CD4-positive, alpha-beta memory T cell (primary cell): ENCODE measurements at places on chromosomes 1 and 21. TPM values are rescaled to one million over a fixed set of nuclear protein-coding genes. Genes with fewer than 3 reads are reported as not detected.

- no peak overlapping the region for H3K4me3 ChIP-seq
- H3K27ac ChIP-seq = no peak overlapping the region
- no peak for DNase-seq
- H3K27me3 ChIP-seq = no peaks in the 10 kb centered on the region
Measured at GRCh38 chr1:212367474-212368072, 47.1 kb downstream of the PACC1 start.

- no peaks in the 10 kb centered on the region for H3K27me3 ChIP-seq
- no peak for DNase-seq
- no peak overlapping the region for H3K4me3 ChIP-seq
- no peak overlapping the region for H3K27ac ChIP-seq
- H3K4me1 ChIP-seq = no peaks in the 10 kb centered on the region
Measured at GRCh38 chr1:97074771-97075170, 353.2 kb downstream of the PTBP2 start.

PLEKHA6 gene
- 0.15 TPM for polyA plus RNA-seq

NR5A2 gene
- polyA plus RNA-seq = not detected

DNA sequence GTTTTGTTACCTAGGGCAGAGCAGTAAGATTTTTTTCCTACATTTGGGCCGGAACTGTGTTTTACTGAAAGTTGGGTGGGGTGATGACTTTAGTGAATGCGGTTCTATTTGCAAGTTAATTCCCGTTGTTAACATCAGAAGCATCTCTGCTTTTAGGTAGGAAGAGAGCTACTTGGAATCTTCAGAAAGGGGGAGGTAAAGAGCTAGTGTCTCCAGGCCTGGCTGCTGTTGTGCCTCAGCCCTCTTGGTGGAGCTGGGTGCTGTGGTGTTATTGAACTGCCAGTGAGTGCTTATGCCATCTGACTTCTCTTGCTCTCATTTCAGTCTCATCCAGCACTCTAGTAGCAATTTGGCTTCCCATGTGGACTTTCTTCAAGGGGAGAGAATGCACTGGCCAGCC lies 3.4 kb downstream of the KDM4A start:
- DNase-seq = no peak
- H3K4me1 ChIP-seq = peaks cover 35% of the 10 kb centered on the region
- H3K27me3 ChIP-seq = no peaks in the 10 kb centered on the region
- H3K4me3 ChIP-seq = no peak overlapping the region

- no peak overlapping the region for H3K4me3 ChIP-seq
- H3K4me1 ChIP-seq = no peaks in the 10 kb centered on the region
- H3K27ac ChIP-seq = no peak overlapping the region
- H3K36me3 ChIP-seq = no peaks in the 10 kb centered on the region
Measured at GRCh38 chr1:81834921-81835698, 34.4 kb downstream of the ADGRL2 start.

LCE3C gene
- not detected for polyA plus RNA-seq

DNA sequence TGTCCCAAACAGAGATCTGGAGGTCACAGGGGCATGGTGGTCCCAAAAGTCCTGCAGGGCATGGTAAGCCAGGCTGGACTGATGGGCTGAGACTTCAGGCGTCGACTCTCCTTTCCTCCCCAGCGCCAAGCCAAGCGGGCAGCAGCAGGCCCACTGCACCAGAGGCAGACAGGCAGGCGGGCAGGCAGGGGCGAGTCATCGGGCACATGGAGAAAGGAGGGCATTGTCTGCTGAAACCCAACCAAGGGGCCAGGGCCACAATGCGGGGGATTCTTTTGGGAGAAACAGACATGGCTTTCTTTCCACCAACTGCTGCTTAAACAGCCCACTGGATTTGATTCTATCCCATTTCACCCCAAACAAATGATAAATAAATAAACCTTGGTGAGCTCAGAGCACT lies 46.2 kb downstream of the TRABD2B start:
- no peak for DNase-seq
- no peak overlapping the region for H3K27ac ChIP-seq
- no peaks in the 10 kb centered on the region for H3K36me3 ChIP-seq

RNF186 gene
- polyA plus RNA-seq = not detected

GRCh38 chr21:28418726-28419514 lies 573.8 kb downstream of the LTN1 start:
- H3K36me3 ChIP-seq = no peaks in the 10 kb centered on the region
- no peak overlapping the region for H3K4me3 ChIP-seq
- H3K27me3 ChIP-seq = no peaks in the 10 kb centered on the region
- no peak for DNase-seq

DNA sequence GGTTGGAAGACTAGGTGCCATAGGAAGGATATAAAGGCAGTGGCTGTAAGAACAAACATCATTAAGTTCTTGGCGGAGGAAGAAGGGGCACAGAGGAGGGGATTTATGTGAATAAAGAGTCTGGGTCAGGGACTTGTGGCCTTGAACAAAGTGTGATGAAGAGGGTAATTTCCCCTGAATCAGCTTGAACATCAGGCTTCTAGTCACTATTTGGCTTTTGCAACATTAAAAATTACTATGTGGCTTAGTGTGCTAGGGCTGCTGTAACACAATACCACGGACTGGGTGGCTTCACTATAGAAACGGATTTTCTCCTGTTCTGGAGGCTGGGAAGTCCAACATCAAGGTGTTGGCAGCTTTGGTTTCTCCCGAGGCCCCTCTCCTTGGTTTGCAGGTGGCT lies 70.5 kb upstream of the CNIH3 start:
- H3K4me1 ChIP-seq = peaks cover 12% of the 10 kb centered on the region
- no peak overlapping the region for H3K4me3 ChIP-seq
- H3K27me3 ChIP-seq = no peaks in the 10 kb centered on the region

GRCh38 chr1:192732787-192733186 lies 76.1 kb upstream of the RGS2 start:
- H3K27ac ChIP-seq = no peak overlapping the region
- H3K4me1 ChIP-seq = no peaks in the 10 kb centered on the region
- no peaks in the 10 kb centered on the region for H3K27me3 ChIP-seq
- H3K36me3 ChIP-seq = no peaks in the 10 kb centered on the region
- no peak for DNase-seq
- no peak overlapping the region for H3K4me3 ChIP-seq

DAB1 gene
- 3.9 TPM for polyA plus RNA-seq

DNA sequence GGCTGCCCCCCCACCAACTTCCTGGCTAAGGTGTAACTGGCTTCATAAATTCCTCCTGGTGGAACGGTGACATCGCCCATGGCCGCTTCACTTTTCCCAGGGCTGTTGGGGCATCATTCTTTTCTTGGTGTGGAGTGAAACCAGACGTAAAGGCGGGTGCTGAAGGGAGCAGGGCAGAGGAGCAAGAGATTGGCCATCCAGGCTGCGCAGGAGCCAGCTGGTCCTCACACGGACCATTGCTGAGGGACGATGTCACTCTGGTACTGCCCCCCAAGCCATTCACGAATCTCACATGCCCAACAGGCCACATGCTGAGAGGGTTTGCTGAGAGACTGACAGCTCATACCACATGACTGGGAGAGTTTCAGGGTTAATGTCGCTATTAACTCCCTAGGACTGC lies 10.5 kb upstream of the PKP1 start:
- H3K4me1 ChIP-seq = no peaks in the 10 kb centered on the region
- H3K4me3 ChIP-seq = no peak overlapping the region
- H3K27ac ChIP-seq = no peak overlapping the region
- no peaks in the 10 kb centered on the region for H3K27me3 ChIP-seq
